ENCODE measurements at places on chromosomes 12 and 14.
A peak's percentile ranks its signal among the peaks of the same experiment; 100 is the strongest.

- no peak for DNase-seq
Observed at GRCh38 chr12:82931349-82932116, 244.8 kb downstream of the TMTC2 start.

GRCh38 chr12:111169032-111169431, 199.9 kb downstream of the PHETA1 start:
- DNase-seq, result no peak

DNA sequence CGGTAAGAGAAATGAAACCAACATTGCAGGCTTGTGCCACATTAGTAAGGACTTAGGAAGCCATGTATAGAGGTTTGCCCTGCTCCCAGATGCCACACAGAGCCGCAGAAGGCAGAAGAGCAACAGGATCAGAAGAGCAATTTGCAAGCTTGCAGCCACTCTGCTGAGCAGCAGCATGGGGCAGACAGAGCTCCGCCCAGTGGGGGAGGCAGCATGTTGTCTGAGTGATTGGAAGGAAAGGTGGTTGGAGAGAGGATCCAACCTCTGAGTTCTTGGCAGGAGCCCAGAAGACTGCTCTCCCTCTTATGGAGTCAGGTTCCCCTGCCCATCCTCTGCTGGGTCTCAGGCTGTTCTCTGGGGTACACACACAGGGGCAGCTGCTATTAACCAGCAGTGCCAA, 2.3 kb upstream of the KRT6A start:
- peak; percentile 61 for DNase-seq

- DNase-seq, result no peak
Observed at GRCh38 chr12:49626836-49627235, 3.5 kb downstream of the PRPF40B start.

- no peak for DNase-seq
Observed at GRCh38 chr12:70332236-70332635, 33.9 kb upstream of the KCNMB4 start.

GRCh38 chr12:116894913-116895312, 13.7 kb upstream of the HRK start:
- peak; percentile 43 for DNase-seq

DNA sequence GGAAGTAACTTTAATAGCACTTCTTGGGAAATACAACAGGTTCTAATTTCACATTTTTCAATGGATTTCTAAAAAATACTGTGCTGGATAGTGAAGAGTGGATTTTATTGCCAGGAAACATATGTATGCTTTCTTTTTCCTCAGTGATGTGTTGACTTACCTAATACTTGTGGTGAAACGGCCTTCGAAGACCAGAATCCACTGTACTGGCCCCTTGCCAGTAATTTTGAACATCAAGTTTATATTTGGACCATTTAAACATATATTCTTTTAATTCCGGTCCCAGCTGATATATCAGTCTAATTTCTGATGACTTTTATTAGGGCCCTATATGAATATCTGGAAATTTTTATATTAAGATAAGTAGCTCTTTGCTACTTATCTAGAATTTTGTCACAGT, 1.8 kb downstream of the MSRB3 start:
- DNase-seq, result no peak

DNA sequence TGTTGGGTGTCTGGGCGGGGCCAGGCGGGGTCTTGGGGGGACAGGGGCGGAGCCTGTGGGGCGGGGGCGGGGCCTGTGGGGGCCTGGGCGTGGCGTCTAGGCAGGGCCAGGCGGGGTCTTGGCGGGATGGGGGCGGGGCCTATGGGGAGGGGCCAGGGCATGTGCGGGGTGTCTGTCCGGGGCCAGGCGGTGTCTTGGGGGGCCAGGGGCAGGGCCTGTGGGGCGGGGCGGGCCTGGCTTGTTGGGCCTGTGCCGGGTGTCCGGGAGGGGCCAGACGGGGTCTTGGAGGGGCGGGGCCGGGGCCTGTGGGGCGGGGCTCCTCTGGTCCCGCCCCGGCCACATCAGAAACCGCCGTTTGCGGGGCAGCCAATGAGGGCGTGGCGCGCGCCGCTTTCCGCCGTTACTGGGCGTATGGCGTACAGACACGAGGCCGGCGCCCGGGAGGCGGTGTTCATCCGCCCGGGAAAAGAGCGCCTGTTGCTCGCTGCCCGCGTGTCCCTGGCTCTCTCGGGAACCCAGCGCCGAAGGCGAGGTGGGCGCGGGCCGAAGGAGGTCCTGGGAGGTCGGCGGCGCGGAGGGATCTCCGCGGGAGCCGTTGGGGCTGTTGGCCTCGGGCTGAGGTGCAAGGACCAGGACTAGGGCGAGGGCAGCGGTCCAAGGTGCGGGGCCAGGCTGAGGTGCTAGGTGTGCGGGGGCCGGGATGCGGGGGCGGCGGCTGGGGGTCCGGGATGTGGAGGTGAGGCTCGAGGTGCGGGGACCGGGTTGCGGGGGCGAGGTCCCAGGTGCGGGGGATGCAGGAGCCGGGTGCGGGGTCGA, at the start of gene PIWIL1:
Gene PIWIL1 (plus strand): TSS at position 400 of the 816 bp plus-strand sequence. CDS start 4,705 bp downstream, outside the sequence.
- no peak for DNase-seq

- no peak for DNase-seq
Observed at GRCh38 chr12:92414170-92415070, 268.8 kb upstream of the BTG1 start.

DNA sequence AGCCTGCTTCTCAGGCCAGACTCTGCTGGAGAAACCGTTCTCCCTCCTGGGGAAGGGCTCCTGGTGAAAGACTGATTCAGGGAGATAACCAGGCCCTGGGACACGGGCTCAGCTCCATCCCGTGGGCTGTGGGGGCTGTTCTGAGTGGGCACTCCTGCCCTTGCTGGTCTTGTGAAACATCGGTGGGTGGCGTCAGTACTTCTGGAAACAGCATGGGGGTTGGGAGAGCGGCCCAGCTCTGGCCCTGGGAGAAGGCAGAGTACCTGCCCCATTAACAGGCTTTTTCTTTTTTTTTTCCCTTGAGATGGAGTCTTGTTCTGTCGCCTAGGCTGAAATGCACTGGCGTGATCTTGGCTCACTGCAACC, 786 bp downstream of the SLC25A47 start:
- no peak for DNase-seq

DNA sequence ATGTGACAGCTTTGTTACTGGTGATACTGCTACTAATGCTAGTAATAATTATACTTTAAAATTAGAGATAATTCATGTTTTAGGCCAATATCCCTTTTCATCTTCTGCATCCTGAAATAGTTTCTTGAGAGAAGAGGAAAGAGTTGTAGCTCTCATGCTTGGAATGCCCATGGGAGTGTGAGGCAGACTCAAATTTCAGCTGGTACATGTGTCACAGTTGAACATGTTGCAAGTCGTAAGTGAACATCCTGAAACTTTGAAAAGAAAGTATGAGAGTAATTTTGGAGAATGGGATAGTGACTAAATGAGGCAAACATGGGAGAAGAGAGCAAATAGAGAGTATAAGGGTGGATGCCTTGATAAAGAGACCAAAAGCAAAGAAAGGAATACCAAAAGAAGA, 168.0 kb downstream of the TMTC3 start:
- DNase-seq, result no peak

GRCh38 chr12:92055877-92056276, 89.8 kb downstream of the BTG1 start:
- no peak for DNase-seq
